Muscle of leg (tissue), 16 donors: ENCODE measurements at places on chromosomes 2 and 18. TPM values are rescaled to one million over a fixed set of nuclear protein-coding genes. Genes with fewer than 3 reads are reported as not detected.

The KIAA2012 gene
- 0.31 TPM for total RNA-seq

The SIX3 gene
- total RNA-seq: not detected

The CLIP4 gene
- 18.7 TPM for total RNA-seq

The TMEM247 gene
- total RNA-seq: not detected

DNA sequence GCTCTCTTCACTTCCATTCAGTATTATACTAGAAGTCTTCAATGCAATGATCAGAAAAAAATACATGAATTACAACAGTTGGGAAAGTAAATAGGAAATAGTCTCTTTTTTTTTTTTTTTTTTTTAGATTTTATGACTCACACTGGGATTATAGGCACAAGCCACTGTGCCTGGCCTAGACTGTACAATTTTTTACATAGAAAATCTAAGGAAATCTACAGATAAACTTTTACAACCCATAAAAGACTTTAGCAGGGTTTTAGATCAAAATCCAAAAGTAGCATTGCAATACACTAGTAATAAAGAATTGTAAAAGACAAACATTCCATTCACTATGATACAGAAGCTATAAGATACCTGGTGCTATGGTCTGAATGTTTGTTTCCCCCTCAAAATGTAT, 39.0 kb downstream of the CFAP221 start:
- DNase-seq: no peak

DNA sequence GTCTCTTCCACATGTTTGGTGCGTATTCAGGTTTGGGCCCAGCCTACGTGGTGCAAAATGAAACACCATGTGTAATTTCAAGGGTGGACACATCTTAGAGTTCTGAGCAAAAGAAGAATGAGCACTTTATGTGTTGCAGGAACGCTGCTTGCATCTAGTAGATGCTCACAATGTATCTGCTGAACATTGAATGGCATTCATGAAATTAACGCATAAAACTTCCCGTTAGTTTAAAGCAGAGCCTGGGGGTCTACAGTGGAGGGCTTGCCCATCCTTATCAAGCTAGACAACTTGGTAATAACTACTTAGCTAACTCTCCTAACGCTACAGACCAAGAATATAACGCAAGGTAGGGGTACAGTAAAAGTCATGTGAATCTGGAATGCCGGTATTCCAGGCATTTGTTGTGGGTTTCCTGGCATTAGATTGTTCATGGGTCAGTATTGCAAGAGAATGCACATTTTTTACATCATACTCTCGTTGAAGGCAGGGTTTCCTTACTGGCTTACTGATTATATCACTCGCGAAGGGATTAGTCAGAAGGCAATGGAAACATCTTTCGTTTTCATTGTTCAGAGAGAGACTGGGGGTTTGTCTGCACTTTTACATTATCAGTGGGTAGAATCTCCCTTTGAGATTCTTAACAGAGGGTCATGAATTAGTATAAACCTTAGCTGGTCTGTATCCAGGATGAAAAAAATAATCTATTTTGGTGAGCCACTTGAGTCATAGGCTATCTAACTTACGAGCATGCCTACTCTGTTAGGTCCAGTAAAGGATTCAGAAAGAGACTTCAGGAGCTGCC, 229.5 kb upstream of the EPAS1 start:
- no peak for DNase-seq

- no peak for DNase-seq
These were observed 15.6 kb downstream of the IL18RAP start for GRCh38 chr2:102438578-102438977.

DNA sequence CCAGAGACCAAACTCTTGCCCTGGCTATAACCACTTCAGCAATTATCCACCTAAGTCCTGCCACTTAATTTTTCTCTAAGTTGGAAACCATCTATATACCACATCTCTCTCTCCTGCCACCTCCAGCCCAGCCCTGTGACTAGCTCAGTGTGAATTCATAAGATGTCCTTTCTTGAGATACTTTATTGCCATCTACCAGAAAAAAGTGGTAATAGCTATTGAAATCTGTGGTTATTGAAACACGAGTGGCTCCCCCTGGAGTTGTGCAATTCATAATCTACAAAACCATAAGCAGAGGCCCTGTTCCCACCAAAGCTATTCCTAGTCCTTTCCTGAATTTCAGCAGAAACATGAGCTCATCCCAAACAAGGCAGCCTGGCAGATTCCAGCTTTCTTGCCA, 324.0 kb downstream of the TXNL1 start:
- DNase-seq: no peak

- DNase-seq: peak; percentile 53
These were observed 1.7 kb upstream of the GMPPA start for GRCh38 chr2:219496825-219497494.

DNA sequence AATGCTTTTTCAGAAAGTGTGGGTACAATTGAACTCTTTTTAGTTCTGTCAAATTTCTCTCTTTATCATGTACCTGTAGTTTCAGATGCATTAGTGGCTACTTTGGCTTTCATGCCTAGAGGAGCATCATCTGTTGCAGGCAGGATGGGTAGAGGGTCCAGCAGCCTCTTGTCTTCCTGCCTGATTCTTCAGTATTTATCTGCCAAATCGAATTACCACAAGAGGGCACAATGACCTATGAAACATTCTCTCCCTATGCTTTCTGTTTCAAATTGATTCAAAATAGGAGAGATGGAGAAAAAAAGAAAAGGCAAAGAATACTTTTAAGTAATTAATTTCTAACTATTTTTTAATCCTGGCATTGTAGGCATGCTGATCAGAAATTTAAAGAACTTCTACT, 477.2 kb downstream of the TRIB2 start:
- DNase-seq: peak; percentile 30

DNA sequence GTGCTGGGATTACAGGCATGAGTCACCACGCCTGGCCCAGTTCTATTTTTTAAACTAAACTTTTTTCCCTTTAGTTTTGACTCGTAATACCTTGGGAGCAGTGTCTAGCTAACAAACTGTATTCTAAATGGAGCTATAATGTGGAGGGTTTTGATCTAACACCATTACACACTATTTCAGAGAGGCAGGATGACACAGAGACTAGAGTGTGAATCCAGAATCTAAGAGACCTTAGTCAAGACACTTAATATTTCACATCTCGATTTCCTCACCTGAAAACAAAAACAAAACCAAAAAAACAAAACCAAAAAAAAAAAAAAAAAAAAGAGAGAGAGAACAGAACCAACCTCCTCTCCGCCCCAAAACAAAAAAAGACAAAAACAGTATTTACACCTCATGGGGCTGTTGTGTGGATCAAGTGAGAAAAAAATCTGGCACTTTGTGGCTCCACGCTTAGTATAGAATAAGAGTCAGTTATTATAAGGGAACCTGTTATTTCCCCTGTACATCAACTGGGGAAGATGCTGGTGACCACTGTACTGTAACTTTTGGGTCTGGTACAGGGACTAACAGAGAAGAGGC, 31.3 kb downstream of the DARS1 start:
- no peak for DNase-seq

DNA sequence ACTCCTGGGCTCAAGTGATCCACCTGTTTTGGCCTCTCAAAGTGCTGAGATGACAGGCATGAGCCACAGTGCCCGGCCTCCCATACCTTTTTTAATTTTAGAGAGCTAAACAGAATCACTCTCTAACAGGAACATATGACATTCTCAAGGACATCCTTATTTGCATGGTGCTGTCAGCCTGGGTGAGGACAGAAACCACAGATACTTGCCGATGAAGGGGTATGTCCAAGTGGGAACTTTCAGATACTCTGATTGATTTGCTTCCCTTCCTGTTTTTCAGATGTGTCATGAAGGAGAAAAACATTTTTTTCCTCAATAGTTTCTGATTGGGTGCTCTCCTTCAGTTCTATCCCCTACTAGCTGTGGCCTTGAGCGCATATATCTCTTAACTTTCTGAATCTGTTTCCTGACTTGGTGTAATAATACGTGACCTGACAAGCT, 49.6 kb downstream of the MYO3B start:
- DNase-seq: no peak

DNA sequence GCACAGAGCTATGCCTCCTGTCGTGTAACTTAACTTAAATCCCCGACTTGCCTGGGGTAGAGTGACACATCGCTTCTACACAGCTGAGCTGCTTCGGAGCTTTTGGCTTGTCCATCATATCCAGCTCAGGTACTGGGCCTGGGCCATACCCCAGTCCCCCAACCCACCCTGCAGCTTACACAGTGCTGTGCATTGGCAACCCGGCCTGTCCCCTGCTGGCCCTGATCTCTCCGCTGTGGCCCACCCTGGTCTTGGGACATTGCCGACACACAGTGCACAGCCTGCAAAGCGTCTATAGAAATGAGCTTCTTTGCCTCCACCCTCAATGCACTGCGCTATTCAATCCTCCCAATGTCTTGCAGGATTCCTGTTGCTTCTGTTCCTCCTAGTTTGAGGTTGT, 342.8 kb upstream of the RAB6C start:
- no peak for DNase-seq

DNA sequence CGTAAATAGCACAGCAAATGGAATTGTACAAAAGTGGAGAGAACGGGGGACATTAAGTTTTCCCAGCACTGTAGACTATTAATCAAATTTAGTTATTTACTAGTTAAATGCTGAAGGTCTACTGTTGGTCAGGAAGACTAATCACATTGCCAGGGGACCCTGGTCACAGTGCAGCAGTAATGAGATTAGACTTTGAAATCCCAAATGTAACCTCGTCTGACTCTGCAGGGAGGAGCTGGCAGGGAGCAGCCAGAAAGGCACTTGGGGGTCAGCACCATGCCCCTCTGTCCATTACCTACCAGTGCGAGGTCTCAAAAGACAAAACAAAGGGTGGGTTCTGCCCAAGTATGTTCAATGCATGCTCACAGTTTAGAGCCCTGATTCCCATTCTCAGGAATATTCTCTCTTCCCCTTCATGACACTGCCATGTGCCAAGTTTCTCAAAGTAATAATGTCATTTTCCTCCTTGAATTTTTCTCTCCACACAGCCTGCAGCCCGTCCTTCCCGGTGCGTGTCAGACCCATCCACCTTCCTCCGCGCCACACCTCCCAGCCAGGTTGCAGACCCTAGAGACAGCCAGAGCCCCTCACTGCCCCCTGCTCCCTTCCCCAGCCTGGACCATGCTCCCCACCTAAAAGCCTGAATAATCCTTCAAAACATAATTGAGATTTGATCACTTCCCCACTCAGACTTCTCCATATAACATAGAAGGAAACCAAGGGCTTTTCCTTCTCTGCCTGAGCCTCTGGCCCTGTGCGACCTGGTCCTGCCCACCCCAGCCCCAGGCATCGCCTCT, 52.5 kb downstream of the TMEM18 start:
- no peak for DNase-seq

DNA sequence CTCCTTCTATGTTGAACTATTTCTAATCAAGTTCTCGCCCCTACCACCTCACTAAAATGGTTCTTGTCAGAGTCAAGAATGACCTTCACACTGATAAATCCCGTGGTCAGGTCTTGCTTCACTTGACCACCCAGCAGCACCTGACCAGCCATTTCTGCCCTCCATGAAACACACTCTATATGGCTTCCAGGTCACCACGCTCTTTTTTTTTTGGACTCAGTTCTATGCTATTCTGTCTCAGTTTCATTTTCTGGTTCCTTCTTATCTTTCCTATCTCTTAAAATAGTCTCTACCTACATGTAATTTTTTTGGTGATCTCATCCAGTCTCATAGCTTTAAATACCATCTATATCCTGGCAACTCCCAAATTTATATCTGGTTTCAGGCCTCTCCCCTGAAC, 11.4 kb downstream of the EIF2AK3 start:
- no peak for DNase-seq

DNA sequence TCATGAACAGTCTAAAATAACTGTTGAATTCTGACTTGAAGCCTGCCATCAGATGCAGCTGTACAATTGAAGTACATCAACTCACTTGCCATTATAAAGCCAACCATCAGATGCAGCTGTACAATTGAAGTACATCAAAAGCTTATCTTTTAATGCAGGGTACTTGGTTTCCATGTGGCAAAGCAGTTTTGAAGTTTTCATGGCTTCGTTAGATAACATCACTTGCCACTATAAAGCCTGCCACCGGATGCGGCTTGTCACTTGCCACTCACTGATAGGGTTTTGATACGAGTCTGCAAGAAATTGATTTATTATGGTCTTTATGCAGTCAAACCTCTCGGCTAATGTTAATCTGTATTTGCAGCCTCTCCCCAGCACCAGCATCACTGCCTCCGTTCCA, 1605.8 kb downstream of the SUCLG1 start:
- no peak for DNase-seq

DNA sequence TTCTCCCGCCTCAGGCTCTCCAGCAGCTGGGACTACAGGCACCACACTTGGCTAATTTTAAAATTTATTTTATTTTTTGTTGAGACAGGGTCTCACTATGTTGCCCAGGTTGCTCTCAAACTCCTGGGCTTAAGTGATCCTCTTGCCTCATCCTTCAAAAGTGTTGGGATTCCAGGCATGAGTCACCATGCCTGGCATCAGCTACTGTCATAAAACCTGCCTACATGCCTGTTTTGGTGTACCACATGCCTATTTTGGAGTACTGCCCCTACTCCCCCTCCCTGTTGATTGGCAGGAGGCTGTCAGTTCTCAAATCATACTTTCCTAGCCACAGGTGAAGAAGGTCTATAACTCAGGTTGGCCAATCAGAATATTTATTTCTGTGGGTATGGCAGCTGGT, 64.0 kb downstream of the CHST9 start:
- no peak for DNase-seq

- no peak for DNase-seq
These were observed 90.7 kb downstream of the WDPCP start for GRCh38 chr2:63497576-63497975.

GRCh38 chr2:208266553-208266893, 468 bp downstream of the PIKFYVE start:
- no peak for DNase-seq

DNA sequence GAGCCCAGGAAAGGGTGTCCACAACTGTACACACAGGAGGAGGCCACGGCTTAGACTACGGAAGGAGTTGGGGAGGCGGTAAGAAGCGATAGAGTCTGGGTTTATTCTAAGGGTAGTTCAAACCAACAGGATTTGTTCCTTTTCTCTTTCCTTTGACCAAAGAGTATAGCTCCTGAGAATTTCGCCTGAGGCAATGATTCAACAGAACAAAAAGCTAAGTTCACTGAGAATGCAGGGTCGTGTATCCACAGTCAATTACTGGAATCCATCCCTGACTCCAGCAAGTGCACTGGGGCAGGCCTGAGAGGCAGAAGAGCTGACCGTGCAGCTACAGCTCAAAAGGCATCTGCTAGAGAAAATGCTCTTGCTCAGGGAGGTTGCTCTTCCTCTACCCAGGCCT, 140.9 kb downstream of the TFCP2L1 start:
- no peak for DNase-seq

DNA sequence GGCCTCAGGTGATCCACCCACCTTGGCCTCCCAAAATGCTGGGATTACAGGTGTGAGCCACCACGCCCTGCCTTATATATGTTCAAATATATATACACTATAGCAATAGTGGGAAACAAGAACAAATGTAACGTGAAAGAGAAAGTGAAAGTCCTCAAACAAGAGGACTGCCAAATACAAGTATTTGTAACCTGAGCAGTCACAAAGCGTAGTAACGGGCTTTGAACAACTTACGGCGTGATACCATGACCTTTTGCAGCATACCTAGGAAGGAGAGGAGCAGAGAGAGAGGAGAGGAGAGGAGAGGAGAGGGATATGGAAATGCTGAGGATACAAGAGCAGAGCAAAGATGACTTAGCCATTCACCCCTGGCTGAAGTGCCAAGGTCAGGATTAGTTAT, 113.8 kb upstream of the RGPD4 start:
- DNase-seq: peak; percentile 13
